ENCODE measurements at places on chromosomes 12 and 14. TPM values are rescaled to one million over a fixed set of nuclear protein-coding genes. Genes with fewer than 3 reads are reported as not detected.

Gene NYNRIN
- 5.0 TPM for total RNA-seq

Gene PTHLH
- total RNA-seq, result 1.9 TPM

Gene SMIM41
- not detected for total RNA-seq

Gene TSPAN8
- not detected for total RNA-seq

Gene SCAF11
- total RNA-seq, result 109 TPM

Gene PIWIL1
- total RNA-seq, result not detected

Gene CISTR
- total RNA-seq, result 0.75 TPM

Gene BEGAIN
- 1.2 TPM for total RNA-seq

Gene DDX54
- total RNA-seq, result 35.5 TPM

Gene TRHDE
- 0.30 TPM for total RNA-seq

Gene CPNE6
- 1.4 TPM for total RNA-seq

Gene IFT43
- 46.8 TPM for total RNA-seq

Gene JPH4
- 0.19 TPM for total RNA-seq

Gene OR4K2
- not detected for total RNA-seq

Gene SLC25A21
- total RNA-seq, result 0.24 TPM

Gene DEPDC4
- 0.62 TPM for total RNA-seq

Gene CLEC7A
- 2.6 TPM for total RNA-seq

Gene CLEC1A
- total RNA-seq, result 2.2 TPM

Gene CRACR2A
- total RNA-seq, result 2.3 TPM

Gene SERPINA3
- 24.5 TPM for total RNA-seq

Gene AICDA
- total RNA-seq, result 0.13 TPM

Gene TSPAN19
- total RNA-seq, result not detected

Gene ANG
- 2.7 TPM for total RNA-seq

Gene CDKN1B
- 29.5 TPM for total RNA-seq

Gene KRT79
- not detected for total RNA-seq

Gene PMEL
- total RNA-seq, result 0.75 TPM

Gene PLBD1
- total RNA-seq, result 33.8 TPM
